Osteoblast (primary cell): ENCODE measurements at places on chromosomes 5 and 9. TPM values are rescaled to one million over a fixed set of nuclear protein-coding genes. Genes with fewer than 3 reads are reported as not detected.

ISOC1 gene
- total RNA-seq = 7.7 and 9.8 TPM in 2 replicates

OR13F1 gene
- not detected in 2 replicates for total RNA-seq

EFNA5 gene
- total RNA-seq = 10.0 and 12.3 TPM in 2 replicates

CDC25C gene
- 1.8 TPM in 2 replicates for total RNA-seq

FGF10 gene
- 1.4 and 1.8 TPM in 2 replicates for total RNA-seq

PCDHA1 gene
- not detected in 2 replicates for total RNA-seq
